SK-N-MC (cell line): ENCODE measurements at places on chromosomes 4 and X.

GRCh38 chr4:5708449-5709206 is at the start of gene EVC2:
Gene EVC2 (minus strand): TSS chr4:5708559. CDS start chr4:5708513, 46 bp downstream.
- no peak for DNase-seq

DNA sequence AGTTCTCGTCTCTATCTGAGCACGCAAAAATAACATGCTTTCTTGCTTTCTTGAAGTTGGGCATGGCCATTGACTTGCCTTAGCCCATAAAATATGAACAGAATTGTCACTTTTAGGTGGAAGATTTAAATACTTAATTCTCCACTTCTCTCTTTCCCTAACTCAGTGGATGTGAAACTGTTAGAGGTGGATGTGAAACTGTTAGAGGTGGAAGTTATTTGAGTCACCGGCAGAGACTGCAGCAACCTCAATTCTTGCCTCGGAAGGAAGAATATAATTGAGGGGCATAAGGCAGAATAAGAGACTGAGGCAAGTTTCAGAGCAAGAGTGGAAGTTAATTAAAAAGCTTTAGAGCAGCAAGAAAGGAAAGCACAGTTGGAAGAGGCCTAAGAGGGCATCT is 2.8 kb upstream of the PARM1 start:
- no peak for DNase-seq

GRCh38 chr4:76578002-76578560 is 143.1 kb downstream of the SHROOM3 start:
- DNase-seq: no peak

GRCh38 chr4:93216646-93217045 is 611.9 kb upstream of the ATOH1 start:
- DNase-seq: no peak

DNA sequence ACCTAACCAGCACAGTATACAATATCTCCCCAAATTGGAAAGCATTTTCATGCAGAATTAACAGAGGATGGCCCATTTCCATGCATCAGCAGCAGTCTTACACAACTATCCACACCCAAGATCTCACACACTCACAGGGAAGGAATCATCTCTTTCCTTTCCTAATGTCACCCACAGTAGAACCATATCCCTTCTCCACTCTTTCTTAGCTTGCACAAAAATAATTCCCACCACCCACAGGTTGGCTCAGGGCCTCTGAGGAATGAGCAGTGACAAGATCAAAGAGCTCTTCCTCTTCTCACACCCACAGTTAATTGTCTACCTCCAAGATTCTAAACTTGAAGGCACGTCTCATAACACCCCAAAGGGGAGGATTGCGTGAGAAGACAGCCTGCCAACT is 217.7 kb upstream of the VEGFC start:
- DNase-seq: no peak

DNA sequence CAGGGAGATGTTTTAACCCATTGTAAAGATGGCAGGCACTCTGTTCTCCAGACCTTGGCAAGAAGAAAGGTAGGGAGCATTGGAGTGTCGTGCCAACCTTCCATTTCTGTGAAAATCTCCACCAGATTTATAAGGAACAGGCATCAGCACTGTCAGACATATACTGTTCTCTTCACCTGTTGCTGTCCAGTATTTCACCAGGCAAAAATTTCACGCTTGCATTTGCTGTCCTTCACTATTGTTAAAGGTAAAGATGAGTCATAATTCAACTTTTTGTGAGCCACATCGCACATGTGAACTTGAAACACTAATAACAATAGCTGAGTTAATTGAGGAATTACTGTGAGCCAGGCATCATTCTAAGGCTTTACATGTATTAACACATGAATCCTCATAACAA is 203.4 kb downstream of the ENOX2 start:
- no peak for DNase-seq

DNA sequence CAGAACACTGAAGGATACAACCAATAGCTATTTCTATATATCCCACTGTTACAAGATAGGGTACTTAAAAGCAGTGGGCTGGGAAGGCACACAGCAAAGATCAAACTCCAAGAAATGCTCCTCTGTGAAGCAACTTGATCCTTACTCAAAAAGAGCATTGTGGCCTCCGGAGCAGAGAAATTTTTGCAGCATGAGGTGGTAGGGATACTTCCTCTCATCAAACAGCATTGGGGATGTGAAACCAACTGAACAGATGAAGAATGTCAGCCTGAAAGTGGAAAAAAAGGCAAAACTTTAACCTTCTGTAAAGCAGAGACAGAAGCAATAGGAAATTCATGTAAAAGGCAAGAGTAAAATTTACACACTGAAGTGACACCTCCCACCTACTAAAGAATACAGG is 92.2 kb downstream of the HUWE1 start:
- no peak for DNase-seq

- DNase-seq: no peak
These were observed 2.1 kb upstream of the PDE6B start for GRCh38 chr4:622996-623913.

DNA sequence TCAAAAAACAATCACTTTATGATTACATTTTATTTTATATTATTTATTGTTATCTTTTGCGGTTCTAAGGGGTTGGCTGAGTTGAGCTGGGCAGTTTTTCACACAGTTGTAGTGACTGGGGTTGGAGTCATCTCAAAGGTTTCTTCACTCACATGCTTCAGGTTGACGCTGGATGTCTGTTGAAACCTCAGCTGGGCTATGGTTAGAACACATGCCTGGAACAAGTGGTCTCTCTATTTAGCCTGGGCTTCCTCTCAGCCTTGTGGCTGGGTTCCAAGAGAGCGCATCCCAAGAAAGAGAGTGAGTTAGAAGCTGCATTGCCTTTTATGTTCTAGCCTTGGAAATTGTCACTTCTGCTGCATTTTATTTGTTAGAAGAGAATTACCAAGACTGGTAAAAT is 87.4 kb downstream of the CBLL2 start:
- no peak for DNase-seq

DNA sequence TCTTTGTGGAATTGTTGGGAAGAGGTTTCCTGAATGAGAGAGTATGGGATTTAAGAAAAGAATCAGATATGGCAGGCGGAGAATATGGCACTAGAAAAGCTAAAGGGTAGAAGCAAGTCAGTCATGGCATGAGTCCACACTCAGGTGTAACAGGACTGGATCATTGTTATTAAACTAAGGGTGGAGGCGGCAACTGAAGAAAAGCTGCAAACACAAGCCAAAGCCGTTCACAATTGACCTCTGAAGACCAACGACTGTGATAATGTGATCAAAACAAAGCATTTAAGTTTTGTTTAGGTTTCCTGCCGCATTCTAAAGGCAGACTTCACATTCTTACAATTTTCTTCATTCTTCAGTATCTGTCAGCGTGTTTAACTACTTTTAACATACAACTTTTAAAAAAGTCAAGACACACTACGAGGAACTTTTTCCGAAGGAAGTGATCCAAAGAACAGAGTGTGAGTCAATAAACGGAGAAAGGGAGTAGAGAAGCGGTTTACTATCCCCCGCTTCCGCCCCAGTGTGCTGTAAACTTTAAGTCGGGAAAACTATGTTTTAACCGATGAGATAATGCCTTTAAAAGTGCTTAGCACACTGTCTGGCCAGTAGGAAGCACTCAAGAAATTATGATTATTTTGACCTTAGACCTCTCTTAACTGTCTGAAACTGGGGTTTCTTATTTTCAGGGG is 909 bp upstream of the SLAIN2 start:
- no peak for DNase-seq

- DNase-seq: no peak
These were observed 26.7 kb upstream of the GUCY1A1 start for GRCh38 chr4:155639704-155640523.

GRCh38 chr4:78747475-78747922 is 28.7 kb upstream of the BMP2K start:
- no peak for DNase-seq

DNA sequence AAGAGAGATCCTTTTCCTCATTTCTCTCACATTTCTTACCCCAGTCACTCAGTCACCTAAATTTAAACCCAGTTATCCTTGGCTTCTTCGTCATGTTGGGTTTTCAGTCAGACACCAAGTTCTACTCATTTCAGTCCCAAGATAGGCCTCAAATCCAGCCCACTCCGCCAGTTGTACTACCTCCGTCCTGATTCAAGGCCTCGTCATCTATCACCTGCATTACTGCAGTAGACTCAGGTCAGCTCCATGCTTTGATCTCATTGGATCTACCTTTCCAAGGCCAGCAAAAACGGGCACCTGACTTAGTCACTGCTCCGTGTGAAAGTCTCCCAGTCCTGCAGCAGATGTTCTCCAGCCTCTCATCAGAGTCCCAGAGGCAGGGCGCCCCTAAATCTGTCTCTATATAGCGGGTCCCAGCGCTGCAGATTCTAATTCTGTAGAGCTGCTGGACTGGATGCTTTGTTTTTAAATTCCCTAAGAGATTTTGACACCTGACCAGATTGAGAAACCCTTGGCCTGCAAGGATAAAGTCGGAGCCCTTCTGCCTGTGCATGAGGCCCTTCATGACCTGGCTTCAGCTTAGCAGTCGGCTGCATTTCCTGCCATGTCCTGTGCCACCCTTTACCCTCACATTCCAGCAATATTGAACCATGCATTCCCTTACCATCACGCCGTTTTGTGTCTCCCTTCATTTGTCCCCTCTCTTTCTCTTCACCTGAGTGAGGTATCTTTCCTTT is 53.7 kb downstream of the ZFX start:
- no peak for DNase-seq

DNA sequence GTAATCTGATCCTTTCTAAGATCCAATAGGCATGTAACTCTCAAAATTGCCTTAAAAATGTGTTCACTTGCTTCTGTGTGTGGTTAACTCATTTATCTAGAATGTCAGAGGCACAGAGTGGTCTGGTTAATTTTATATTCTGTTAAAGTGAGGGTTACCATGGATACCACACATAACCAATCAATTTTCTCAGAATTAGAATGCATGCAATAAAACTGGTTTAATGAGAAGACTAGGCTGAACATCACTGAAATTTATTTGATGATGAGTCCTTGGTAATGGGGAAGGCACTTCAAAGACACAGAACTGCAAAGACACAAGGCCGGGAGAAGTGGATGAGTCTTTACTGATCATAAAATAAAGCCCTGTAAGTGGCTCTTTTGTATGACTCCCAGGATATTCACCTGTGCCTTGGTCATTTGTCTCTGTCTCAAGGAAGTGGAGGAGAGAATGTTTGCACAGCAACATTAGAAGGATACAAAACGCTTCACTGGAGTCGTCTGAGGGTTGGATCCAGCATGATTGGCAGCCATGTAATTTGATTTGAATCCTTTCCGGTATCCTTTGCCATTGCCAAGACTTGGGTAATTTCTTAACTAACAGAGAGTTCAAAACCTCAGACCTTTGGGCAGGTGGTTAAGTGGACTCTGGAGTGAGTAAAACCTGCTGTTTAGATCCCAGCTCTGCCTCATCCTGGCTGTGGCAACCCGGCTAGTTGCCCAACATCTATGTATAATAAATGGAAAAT is 94.0 kb upstream of the RBPJ start:
- no peak for DNase-seq

DNA sequence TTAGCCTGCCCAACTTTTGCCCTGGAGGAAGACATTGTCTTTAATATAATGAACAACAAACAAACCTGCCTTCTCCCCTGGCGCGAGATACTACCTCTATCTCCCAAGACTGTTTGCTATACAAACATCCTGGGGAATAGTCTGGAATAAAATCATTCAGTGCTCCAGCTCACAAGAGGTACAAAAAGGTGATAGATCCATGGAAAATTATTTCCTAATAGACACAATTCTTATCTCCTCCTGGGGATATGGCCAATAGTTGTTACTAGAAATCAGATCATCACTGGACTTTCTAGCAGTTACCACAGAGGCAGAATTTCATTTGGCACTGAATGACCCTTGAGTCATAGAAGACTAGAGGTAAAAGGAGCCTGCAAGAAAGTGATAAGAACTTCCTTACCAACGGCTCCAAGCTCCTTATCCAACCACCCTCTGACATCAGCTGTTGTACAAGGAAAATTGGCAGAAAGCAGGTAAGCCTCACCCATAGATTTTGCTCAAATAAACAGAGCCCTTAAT is 38.1 kb downstream of the MID1 start:
- DNase-seq: no peak

DNA sequence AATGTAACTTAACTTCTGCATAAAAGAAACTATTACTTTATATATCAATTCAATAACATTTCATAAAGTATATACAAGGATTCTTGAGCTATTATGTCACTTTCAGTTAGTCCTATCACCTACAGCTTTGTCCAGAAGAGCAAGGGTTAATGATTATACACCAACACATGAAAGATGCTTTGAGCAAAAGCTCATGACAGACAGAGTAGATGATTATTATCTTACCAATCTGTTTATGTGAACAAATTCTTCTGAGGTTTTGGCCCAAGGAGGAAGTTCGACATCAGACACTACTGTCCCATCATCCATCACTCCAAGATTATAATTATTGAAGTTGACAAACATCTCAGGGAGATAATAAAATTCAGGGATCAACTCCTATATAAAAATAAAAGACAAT is 166.7 kb upstream of the MAB21L2 start:
- DNase-seq: no peak

DNA sequence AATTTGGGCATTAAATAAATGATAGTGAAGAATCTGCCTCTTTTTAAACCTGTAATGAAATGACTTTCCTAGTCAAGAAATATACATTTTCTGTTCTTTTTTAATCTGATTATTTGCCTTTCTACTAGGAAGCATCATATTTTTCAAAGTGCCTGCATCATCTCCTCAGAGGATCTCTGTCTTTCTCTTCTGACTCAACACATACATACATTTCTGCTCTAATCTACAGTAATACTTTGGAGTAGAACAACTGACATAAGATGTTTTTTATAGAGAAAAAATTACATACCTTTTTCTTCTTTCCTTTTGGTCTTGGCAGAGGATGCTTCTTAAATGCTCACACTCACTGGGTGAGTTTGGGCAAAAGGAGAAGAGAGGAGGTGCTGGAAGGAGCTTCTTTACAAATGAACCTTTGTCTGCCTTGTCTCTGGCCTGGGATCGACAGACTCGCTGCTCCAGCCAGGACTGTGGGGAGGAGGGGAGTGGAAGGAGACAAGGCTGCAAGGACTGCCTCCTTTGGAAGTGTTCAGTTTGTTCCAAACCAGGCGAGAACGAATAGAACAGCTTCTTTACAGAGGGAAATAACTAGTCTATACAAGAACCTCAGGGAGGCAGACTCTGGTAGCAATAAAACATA is at the start of gene SCRG1:
TSS of gene SCRG1 (minus strand) at position 338 of the 637 bp plus-strand sequence. CDS start 7,702 bp downstream, outside the sequence.
- no peak for DNase-seq

DNA sequence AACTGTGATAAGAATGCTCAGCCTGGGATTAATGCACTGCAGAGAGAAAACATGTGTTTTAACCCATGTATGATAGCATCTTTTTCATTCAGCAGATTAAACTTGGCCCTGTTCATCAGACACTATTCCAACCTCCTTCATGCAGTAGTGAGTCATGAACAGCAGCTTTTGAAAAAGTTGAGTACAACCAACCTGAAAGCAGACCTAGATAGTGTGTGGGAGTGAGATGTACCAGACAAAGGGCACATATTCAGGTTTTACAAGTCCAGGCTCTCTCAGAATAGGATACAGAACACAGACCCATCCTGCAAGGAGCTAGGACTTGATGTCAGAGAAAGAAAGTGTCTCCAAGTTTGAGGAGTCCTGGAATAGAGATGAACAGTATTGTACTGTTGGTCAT is 237.3 kb upstream of the STS start:
- no peak for DNase-seq
